ENCODE measurements at places on chromosomes 3 and 15. TPM values are rescaled to one million over a fixed set of nuclear protein-coding genes. Genes with fewer than 3 reads are reported as not detected.

The KNG1 gene
- total RNA-seq, result not detected

The XYLB gene
- total RNA-seq, result 7.0 TPM

The ATP13A5 gene
- not detected for total RNA-seq

The ZPLD1 gene
- total RNA-seq, result not detected

The NR2E3 gene
- total RNA-seq, result not detected

The ITPKA gene
- total RNA-seq, result not detected

The IL17RE gene
- 1.5 TPM for total RNA-seq

The CA12 gene
- total RNA-seq, result not detected

The ZDHHC19 gene
- not detected for total RNA-seq

The IRAK2 gene
- 1.9 TPM for total RNA-seq

The NMB gene
- 2.8 TPM for total RNA-seq

The TMEM40 gene
- total RNA-seq, result not detected

The C3orf80 gene
- not detected for total RNA-seq

The KLHL25 gene
- total RNA-seq, result 7.4 TPM

The SMCO1 gene
- not detected for total RNA-seq

The FMN1 gene
- total RNA-seq, result 0.04 TPM

The EPHB1 gene
- 1.2 TPM for total RNA-seq

The BSN gene
- 0.07 TPM for total RNA-seq

The NFKBIZ gene
- 33.7 TPM for total RNA-seq

The TMEM212 gene
- not detected for total RNA-seq

The SLC24A5 gene
- total RNA-seq, result not detected

The TERC gene
- total RNA-seq, result 1.8 TPM

The CCR9 gene
- not detected for total RNA-seq

The DZIP1L gene
- total RNA-seq, result 0.40 TPM

The FAN1 gene
- 14.8 TPM for total RNA-seq

The SEC22A gene
- total RNA-seq, result 15.8 TPM

The GALNT15 gene
- total RNA-seq, result not detected

The COLQ gene
- total RNA-seq, result 4.3 TPM

The SLC12A8 gene
- 0.10 TPM for total RNA-seq

The ST3GAL6 gene
- total RNA-seq, result 0.08 TPM

The GOLGA8S gene
- 0.31 TPM for total RNA-seq

The PRICKLE2 gene
- not detected for total RNA-seq

The RTP1 gene
- total RNA-seq, result not detected

The SLC12A1 gene
- total RNA-seq, result not detected

Data from activated CD4-positive, alpha-beta T cell treated with anti-CD3 and anti-CD28 coated beads, Interleukin-2, amount 10 ng/mL, durations not matched to agents 7 days and 5 days (primary cell).